ENCODE measurements at places on chromosomes 16 and 17.

- no peak for DNase-seq
Measured at GRCh38 chr16:69892378-69892777, 58.8 kb upstream of the CLEC18A start.

- no peak for DNase-seq
Measured at GRCh38 chr17:3985846-3986245, 21.6 kb upstream of the ATP2A3 start.

DNA sequence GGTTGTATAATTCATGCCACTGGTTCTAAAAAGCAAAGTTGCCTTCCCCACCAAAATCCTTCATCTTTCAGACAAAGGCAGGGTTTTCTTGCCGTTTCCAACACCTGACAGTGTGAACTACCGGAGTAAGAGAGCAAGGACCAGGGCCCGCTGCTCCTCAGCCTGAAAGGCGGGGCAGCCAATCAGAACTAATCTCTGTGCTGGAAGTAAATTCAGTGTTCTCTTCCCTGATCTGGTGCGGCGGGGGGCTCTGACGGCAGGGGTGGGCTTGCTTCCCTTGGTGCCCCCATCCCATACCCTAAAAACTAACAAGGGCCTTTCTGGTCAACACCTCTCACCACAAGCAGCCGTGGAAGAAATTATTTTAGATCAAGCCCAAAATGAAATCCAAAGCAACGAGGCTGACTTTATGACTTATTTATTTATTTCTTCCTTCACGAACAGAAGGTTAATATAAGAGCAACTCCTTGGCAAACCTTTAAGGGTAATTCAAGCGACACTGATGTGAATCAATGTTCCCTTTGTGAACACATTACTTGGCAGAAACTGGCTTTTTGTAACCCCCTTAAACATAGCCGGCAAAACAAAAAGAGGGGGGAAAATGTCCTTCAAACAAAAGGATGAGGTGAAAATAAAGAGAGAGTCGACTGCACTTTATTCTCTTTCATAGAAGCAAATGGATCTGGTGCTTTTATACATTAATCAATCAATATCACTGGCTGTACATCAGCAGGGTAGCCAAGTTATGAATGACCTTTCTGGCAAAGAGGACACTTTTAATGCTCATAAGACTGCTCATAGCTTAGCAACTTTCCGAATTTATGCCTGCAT lies 189.9 kb downstream of the ZFHX3 start:
- no peak for DNase-seq

DNA sequence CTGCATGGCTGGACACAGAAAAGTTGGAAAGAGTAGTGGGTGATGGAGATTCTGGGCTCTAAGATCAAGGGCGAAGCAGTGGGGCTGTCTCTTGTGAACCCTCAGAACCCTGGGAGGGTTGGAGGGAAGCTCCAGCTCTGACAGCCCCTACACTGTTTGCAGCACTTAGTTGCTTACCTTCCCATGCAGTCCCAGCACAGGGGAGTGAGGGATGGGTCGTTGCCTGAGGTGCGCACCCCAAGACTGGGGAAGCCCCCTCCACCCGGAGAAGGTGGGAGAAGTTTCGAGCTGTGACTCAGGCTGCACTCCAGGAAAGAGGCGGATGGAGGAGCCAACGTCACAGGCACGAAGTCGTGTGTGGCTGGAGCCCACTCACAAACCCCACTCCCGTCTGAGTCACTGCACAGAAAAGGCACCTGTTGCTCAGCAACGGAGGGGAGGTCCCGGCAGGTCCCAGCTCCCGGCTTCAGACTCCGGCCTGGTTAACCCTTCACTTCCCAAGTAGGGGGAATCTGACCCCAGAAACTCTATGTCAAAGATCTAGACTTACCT lies 60.1 kb downstream of the AIPL1 start:
- peak; percentile 71 for DNase-seq

DNA sequence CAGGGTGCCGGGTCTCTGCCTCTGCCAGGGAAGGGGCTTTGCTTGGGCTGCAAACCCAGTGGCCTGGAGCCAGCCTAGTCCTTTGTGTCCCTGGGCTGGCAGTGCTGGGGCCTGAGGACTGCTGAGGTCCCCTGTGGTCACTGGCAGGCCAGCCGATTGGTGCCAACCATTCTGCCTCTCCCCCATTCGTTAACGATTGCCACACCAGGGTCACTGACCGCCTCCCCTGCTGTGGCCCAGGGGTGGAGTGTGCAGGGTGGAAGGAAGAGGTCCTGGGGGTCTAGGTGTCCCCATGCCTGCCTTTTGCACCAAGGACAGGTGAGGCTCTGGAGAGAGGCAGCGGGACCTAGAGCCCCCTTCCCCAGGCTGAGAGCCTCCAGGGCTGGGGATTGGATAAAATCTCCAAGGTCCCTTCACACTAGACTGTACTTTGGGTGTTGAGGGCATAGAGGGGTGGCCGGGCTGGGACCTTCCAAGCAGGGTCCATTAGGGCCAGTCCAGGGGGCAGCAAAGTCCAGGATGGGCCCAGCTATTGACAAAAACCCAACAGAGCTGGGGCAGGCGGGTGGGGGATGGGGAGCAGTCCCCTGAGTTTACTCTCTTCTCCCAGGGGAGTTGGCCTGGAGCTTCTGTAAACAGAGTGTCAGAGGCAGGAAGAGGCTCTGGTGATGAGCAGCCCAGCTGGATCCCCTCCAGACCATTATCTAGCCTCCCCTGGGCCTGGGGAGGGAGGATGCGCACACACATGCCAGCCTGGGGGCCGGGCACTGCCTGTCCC lies 1.1 kb downstream of the VASN start:
- DNase-seq: no peak

DNA sequence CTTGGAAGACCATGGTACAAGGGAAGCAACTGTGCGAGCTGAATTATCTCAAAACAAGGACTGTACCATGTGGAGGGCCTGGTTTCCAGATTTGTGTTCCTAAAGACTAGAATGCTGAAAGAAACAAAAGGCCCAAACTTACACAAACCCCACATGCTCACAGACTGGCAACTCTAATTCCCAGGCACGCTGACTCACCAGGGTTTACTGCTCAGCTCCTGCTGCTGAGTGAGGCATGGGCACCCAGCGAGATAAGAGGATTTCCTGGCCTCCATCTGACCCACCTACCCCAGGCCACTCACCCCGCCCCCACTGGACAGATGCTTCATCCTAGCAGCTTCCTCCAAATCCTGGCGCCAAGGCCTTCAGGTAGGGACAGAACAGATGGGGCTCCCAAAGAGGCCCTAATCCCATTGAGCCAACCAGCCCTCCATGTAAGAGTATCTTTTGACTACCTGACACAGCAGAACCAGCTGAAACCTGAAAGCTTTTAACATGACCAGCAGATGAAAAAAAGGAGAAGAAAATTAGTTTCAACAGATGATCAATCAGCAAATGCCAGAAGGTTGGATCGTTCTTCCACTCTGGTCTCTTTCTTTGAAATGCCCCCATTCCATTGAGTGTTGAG lies 33.9 kb downstream of the DCUN1D3 start:
- peak; percentile 41 for DNase-seq

- DNase-seq: no peak
Measured at GRCh38 chr16:89779909-89780305, 36.5 kb downstream of the FANCA start.

DNA sequence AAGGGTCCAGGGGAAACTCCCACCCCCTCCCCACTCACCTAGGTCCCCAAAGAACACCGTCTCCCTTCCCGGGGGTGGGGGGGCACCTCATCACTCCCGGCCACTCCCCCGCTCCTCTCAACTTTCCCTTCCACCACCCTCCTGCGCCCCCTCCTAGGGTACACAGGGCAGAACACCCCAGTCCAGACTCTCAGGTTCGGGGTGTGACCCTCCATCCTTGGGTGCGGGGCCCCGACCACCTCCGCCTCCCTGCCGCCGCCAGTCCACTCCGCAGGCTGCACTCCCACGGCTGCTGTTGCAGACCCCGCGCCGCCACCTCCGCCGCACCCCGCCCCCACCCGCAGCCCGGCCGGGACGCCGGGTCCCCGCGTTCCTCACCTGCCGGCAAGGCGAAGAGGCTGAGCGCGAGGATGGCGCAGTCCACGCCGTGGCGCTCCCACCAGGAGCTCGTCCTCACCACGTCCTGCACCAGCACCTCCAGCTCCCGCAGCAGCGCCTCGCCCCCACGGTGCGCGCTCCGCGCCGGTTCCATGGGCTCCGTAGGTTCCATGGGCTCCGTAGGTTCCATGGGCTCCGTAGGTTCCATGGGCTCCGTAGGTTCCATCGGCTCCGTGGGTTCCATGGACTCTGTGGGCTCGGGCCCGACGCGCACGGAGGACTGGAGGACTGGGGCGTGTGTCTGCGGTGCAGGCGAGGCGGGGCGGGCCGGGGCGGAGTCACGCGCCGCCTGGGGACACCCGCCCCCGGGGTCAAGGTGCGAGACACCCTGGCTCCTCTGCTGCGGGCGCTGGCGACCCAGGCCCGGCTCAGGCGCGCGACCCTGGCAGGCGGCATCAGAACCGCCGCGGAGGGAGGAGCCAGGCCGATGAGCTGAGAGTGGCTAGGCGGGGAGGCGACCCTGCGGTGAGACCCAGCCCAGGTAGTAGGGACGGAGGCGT lies at the start of gene FADS6:
FADS6 (minus strand) TSS at position 660 of the 938 bp plus-strand sequence; CDS start at position 622, 38 bp downstream.
- DNase-seq: no peak

DNA sequence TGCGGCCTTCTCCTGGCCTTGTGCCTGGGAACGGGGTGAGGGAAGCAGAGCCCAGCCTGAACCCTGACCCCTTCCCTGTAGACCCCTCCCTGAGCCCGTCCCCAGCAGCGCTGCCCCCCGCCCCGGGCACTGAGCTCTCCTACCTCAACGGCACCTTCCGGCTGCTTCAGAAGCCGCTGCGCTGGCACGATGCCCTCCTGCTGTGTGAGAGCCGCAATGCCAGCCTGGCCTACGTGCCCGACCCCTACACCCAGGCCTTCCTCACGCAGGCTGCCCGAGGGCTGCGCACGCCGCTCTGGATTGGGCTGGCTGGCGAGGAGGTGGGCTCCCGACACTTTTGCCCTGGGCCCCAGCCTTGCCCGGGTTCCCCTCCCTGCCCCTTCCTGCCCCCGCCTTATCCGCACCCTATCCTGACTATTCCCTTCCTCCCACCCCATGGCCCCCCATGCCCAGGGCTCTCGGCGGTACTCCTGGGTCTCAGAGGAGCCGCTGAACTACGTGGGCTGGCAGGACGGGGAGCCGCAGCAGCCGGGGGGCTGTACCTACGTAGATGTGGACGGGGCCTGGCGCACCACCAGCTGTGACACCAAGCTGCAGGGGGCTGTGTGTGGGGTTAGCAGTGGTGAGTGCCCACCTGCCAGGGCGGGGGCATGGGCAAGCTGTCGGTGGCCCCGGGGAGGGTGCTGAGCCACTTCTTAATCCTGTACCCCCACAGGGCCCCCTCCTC lies 62.1 kb downstream of the MRC2 start:
- peak; percentile 28 for DNase-seq

DNA sequence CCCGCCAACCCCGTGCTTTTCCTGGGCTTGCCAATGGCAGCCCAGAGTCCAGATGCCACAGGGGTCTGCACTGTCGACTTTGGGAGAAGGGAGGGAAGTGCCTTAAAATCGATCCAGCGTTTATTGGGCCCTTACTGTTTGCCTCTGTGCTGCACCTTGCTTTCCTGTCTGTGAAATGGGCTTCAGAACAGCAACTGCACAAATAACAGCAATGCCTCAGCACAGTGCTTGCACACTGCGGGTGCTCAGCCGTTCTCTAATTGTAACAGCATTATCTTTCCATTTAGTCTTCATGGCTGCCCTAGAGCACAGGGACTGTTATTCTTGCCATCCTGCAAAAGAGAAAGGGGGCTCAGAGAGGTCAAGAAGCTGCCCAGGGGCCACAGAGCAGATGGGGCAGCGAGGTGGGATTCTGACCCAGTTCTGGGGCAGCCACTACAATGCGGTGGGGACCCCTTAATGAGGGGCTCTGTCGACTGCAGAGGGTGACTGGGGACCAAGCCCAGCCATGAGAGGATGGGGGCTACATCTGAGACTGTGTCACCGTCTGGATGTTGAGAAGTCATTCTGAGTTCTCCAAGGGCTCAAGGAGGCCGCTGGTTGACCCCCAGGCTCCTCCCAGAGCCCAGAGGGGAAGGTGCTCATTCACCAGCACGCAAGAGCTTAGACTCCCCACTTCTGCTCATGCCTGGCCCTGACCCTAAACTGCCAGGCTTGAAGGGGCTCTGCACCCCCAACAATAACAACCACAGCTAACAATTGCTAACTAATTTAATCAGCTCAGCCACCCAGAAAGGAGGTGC lies 9.4 kb upstream of the FOXF1 start:
- DNase-seq: no peak

DNA sequence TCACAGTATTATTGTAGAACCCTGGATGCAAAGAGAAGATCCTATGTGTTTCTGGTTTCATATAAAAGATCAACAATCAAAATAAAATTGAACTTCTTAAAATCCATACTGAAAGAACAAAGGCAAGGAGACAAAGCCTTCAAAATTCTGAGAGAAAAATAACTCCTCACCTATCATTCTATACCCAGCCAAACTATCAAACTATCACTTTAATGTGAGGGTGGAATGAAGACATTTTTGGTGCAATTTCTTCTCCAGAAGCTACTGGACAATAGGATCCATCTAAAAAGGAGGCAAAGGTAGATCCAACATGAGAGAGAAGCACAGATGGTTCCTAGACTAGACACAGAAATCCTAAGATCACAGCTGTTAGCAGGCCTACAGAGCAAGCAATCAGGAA lies 71.1 kb downstream of the CPPED1 start:
- no peak for DNase-seq

DNA sequence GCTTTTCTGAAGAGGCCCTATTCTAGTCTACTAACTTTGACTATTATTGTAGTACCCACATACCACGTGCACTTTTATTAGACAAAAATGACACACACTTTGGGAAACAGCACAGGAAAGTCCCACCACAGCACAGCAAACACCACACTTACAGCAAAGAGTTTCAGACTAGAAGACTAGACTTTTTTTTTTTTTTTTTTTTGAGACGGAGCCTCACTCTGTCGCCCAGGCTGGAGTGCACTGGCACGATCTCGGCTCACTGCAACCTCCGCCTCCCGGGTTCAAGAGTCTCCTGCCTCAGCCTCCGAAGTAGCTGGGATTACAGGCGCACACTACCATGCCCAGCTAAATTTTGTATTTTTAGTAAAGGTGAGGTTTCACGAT lies 20.1 kb downstream of the YWHAE start:
- no peak for DNase-seq

DNA sequence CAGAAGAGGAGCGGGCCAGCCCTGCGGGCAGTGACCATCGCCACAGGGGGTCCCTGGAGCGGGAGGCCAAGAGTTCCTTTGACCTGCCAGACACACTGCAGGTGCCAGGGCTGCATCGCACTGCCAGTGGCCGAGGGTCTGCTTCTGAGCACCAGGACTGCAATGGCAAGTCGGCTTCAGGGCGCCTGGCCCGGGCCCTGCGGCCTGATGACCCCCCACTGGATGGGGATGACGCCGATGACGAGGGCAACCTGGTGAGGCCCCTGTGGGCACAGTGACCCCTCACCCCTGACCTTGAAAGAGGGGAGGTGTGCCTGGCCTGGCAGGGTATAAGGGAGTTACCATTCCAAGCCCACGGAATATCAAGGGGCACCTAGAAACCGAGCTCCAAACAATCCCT lies 35.1 kb upstream of the ABCC3 start:
- DNase-seq: no peak

DNA sequence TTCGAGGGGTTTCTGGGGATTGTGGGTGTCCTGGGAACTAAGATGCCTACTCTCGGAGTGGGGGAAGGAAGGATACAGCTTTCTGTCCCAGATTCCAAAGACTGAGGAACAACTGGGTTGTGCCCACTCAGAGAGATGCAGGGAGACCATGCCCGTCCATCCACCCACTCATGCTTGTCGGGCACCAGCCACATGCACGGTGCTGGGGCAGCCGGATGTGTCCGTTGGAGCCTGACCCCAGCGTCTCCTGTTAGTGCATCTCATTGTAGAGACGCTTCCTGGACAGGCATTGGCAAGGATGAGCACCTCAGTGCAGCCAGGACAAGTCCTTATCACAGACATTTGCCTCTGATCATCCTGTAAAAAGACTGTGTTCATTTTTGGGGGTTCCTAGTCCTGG lies 58.1 kb downstream of the METRNL start:
- DNase-seq: no peak
